ENCODE measurements at places on chromosomes 4 and X. TPM values are rescaled to one million over a fixed set of nuclear protein-coding genes. Genes with fewer than 3 reads are reported as not detected.

EDA gene
- total RNA-seq = 2.4 TPM

F8 gene
- total RNA-seq = 4.9 TPM

ANXA3 gene
- total RNA-seq = not detected

DMD gene
- total RNA-seq = 0.19 TPM

CDS1 gene
- 0.95 TPM for total RNA-seq

CNOT6L gene
- total RNA-seq = 143 TPM

AR gene
- not detected for total RNA-seq

PDHA2 gene
- total RNA-seq = not detected

ART3 gene
- total RNA-seq = not detected

SCD5 gene
- 0.13 TPM for total RNA-seq

PRR27 gene
- not detected for total RNA-seq

PPEF1 gene
- total RNA-seq = 0.72 TPM

IRAK1 gene
- 50.6 TPM for total RNA-seq

CT45A6 gene
- not detected for total RNA-seq

FMR1NB gene
- total RNA-seq = not detected

BMP3 gene
- total RNA-seq = not detected

RBMX gene
- 259 TPM for total RNA-seq

TCEAL5 gene
- total RNA-seq = not detected

RPL10 gene
- 3,665 TPM for total RNA-seq

SPON2 gene
- 79.1 TPM for total RNA-seq

DSPP gene
- not detected for total RNA-seq

HTN1 gene
- total RNA-seq = not detected

TEX13C gene
- total RNA-seq = not detected

P2RY4 gene
- total RNA-seq = 0.62 TPM

TECRL gene
- total RNA-seq = not detected

MID1 gene
- total RNA-seq = 0.19 TPM

CPEB2 gene
- 21.7 TPM for total RNA-seq

VCX gene
- total RNA-seq = not detected

GAGE10 gene
- total RNA-seq = not detected

KLB gene
- not detected for total RNA-seq

SOD3 gene
- not detected for total RNA-seq

GAGE13 gene
- total RNA-seq = not detected

MSANTD1 gene
- 2.7 TPM for total RNA-seq

LDOC1 gene
- total RNA-seq = 7.4 TPM

CCDC110 gene
- 0.49 TPM for total RNA-seq

FAM184B gene
- total RNA-seq = 0.08 TPM

IBSP gene
- total RNA-seq = not detected

PPP2R2C gene
- total RNA-seq = not detected

ETDB gene
- not detected for total RNA-seq

UGT2B10 gene
- not detected for total RNA-seq

USP26 gene
- total RNA-seq = not detected

GAGE2A gene
- total RNA-seq = not detected

TGIF2LX gene
- not detected for total RNA-seq

NLGN3 gene
- total RNA-seq = 2.3 TPM

LRP2BP gene
- total RNA-seq = 0.99 TPM

GAGE1 gene
- total RNA-seq = not detected

APELA gene
- not detected for total RNA-seq

FHL1 gene
- 26.4 TPM for total RNA-seq

MFSD8 gene
- total RNA-seq = 23.0 TPM

USP17L13 gene
- total RNA-seq = not detected

ARL9 gene
- 0.36 TPM for total RNA-seq

All from naive thymus-derived CD4-positive, alpha-beta T cell (primary cell).